ENCODE measurements at places on chromosomes 11 and 22.

DNA sequence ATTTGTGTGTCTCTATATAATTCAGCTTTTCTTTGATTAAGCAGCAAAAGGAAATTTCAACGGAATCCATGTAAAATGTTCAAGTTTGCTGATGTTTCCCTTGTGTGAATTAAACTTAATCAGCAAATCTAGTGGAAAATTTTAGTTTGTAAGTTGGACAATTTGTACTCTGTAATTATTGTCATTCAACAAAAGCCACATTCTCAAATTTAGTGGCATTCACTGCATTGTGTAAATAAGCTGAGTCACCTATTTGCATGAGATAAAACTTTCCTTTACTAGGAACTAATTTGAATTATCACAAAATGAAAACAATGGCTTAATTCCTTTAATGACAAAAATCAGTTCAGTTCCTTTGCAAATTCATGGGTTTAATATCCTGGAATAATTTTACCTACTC, 784.2 kb upstream of the CCDC179 start:
- no peak for DNase-seq

DNA sequence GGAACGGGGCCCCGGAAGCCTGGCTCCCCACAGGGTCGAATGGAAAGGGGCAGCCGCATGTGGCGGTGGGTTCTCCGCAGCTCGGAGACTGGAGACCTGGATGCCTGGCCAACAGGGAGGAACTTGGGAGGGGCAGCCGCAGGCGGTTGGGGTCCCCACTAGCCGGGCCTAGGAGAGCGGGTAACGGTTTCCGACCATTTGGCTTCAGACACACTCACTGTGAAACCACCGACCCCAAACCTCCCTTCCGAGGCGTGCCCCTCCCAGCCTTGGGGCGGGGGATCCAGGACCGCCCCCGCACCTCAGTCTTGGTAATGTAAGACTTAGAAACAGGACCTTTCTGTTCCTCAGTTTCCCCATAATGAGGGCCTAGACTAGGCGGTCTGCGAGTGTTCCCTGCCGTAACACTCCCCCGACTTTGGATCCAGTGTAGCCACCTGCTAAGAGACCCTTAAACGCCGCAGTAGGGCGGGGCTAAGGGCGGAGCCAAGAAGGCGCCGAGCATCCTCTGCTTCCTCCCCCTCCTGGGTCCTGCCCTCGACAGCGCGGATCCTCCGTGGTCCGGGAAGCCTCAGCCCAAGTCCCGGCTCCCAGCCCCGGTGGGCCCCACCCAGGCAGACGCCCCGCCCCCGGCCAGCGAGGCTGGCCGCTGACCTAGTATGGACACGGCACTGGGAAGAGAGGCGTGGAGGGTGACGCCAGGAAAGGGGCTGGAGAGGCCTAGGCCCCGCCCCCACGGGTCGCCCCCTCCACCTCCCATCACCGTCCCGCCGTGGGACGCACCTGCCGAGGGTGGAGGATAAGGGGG, 1.8 kb upstream of the RASGRP2 start:
- DNase-seq: no peak

GRCh38 chr22:47308886-47309285, 546.4 kb downstream of the TBC1D22A start:
- DNase-seq: no peak

DNA sequence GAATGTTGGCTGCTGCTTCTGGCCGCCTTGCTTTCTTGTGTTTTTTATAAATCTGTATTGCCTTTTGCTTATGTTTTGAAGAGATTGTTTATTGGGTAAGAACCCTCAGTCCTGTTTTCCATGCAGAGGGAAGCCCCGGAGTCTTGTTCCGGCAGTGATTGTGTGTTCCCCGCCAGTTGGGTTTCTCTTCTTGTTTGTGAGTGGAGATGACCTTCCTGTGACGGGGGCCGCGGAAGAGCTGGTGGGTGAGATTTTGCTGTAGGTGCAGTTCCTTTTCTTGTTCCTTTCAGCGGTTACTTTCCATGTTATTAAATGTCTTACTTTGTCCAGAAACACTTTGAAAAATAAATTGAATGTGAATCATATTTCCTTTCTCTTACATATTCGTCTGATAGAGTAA, 8.3 kb downstream of the TBC1D22A start:
- no peak for DNase-seq

GRCh38 chr11:20000351-20001134, 159.7 kb downstream of the DBX1 start:
- DNase-seq: no peak

- no peak for DNase-seq
These were observed 6.1 kb upstream of the ASCL2 start for GRCh38 chr11:2276280-2277007.

DNA sequence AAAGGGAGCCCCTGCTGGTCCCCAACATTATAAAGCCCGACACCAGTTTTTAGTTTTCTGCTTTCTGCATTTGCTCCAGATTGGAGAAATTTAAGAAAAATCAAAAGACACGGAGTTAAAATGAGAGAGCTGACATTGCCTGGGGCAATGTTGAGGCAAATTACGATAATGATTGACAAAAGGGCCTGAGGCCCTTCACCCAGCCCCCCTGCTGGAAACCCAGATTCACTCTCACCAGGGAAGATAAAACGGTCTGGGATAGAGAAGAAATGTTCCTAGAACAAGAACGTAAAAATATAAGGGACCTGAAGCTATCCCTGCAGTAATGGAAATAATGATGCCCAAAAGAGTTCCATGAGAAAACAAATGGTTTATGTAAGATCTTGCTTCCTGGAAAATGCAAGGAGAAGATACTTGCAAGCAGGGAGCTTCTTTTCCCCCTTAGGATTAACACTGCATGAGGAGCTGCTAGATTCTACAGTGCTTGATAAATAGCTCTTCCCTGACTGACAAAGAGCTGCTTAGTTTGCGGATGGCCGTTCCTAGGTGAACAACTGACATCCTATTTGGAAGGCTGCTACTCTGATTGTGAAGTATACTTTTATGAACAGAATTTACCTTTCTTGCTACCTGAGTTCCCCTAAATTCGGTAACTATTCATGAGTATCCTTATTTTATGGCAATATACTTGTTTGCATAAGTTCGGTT, 40.6 kb upstream of the GNAZ start:
- DNase-seq: no peak

DNA sequence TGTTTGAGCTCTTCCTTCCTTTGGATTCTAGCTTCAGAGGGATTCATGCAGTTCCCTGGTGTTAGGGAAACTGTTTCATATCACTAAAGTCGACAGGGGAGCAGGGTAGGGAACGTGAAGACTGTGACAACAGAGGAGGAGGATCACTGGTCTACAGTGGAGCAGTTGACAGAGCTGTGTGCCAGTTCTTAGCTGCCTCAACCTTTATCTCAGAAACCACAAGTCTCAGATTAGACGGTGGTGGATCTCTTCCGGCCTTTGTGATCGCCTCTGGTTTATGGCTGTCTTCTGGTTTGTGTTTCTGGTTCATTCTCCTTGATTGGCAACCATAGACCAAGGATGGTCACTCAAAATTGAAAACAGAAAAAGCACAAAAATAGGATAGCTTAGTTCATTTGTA, 538.9 kb upstream of the API5 start:
- no peak for DNase-seq

- no peak for DNase-seq
These were observed 560.0 kb downstream of the TMEM135 start for GRCh38 chr11:87597725-87598124.

DNA sequence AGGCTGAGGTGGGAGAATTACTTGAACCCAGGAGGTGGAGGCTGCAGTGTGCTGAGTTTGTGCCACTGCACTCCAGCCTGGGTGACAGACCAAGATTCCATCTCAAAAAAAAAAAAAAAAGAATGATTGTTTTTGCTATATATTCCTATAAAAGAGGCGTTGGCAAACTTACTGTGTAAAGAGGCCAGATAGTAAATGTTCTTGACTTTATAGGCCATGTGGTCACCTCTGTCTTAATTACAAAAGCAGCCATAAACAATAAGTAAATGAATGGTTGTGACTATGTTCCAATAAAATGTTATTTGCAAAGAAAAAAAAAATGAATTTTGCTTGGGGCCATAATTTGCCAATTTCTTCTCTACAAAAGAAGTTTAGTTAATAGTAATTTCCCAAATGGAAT, 12.3 kb downstream of the ATM start:
- DNase-seq: no peak

DNA sequence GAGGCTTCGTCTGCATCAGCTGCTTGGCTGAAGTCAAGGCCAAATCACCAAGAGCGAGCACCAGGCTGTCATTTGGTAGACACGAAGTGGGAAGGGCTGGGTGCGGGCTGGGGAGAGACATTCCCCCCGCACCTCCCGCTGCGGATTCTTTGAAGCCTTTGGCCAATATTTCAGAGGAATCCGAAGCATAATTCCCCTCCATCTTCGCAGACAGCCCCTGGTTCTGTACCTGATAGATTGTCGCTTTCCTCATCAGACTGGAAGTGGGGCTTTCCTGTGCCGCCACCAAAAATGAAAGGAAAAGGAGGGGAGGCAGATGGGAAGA, 15.3 kb downstream of the BLID start:
- no peak for DNase-seq

DNA sequence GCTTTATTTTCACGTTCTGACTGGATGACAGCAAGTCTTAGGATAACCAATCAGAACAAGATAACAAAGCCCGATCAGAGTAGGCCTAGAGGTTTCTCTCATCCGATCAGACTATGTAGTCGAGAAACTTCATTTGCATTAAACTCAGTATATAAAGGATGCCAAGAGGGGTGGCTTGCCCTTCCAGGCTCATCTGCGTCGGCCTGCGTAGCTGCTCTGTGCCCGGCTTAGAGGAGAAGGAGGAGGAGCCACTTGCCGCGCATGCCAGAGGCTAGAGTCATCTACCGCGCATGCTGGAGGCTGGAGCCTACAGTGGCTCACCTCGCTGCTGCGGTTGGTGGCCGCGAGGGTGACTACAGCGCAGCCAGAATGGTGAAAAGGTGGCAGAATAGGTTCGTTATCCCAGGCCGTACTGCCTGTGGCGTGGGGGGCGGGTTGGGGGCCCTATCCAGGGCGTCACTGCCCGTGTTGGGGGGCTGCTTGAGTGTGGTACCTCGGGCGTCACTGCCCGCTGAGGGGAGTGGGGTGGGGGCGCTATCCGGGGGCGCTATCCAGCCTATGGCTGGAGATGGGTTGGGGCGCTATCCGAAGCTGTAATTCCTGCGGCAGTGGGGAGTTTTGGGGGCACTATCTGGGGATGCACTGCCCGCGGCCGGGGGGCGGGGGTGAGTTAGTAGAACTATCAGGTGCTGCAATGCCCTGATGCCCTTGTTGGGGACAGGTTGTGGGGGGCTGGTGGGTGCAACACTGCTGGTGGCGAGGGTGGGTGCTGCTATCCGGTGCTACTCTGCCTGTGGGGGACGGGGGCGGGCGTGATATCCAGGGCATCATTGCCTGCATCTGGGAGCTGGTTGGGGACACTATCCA, at the start of gene RFPL2:
Gene RFPL2 (minus strand): TSS at position 218 of the 867 bp plus-strand sequence. CDS start 2,622 bp downstream, outside the sequence.
- peak; percentile 25 for DNase-seq

- DNase-seq: peak; percentile 45
These were observed 74.8 kb upstream of the SLC22A12 start for GRCh38 chr11:64516226-64516625.

DNA sequence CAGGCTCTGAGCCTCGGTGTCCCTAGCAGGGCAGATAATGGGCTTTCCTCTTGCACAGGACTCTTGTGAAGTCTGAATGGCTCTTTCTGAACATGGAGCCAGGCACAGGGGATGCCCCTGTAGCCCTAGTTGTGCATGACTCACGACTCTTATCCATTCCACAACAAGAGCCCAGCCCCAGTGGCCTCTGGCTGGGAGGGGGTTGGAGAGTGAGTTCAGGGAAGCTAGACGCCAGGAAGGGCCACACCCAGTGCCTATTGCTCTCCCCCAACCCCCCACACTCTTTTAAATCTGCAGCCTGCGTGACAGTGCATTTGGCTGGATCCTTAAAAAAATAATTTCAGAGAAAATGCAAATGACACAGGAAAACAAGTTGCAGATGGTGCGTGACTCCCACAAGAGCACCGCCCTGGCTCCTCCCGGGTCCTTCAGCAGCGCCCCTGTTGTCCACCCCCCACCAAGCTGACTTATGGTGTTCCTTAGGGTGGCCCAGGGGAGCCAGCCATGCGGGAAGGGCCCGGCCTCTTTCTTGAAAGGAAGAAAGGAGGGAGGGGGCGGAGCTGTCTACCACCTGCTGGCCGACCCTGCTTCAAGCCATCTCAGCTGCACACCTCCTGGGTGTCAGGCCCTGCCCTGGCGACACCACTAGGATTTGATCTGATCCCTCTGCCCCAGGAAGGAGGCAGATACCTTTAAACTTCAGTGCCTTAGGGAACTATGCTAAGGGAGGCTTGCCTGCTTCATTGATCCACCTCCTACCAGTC, 74.7 kb downstream of the MN1 start:
- no peak for DNase-seq

DNA sequence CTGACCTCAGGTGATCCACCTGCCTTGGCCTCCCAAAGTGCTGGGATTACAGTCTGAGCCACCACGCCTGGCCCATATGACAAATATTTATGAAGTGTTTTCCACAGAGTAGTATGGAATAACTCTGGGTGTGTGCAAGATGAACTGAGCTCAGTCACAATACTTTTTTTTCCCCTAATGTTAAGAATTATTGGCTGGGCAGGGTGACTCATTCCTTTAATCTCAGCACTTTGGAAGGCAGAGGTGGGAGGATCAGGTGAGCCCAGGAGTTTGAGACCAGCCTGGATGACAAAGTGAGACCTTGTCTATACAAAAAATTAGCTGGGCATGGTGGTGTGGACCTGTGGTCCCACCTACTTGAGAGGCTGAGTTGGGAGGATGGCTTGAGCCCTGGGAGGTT, 6.4 kb downstream of the PTPRJ start:
- DNase-seq: no peak

GRCh38 chr11:67593565-67593905, 9.9 kb downstream of the GSTP1 start:
- DNase-seq: no peak

GRCh38 chr11:12235553-12235946, 125.2 kb downstream of the MICAL2 start:
- DNase-seq: no peak

GRCh38 chr22:45952151-45952550, 24.8 kb downstream of the WNT7B start:
- DNase-seq: no peak

GRCh38 chr11:47941907-47942558, 38.3 kb upstream of the PTPRJ start:
- DNase-seq: peak; percentile 43

DNA sequence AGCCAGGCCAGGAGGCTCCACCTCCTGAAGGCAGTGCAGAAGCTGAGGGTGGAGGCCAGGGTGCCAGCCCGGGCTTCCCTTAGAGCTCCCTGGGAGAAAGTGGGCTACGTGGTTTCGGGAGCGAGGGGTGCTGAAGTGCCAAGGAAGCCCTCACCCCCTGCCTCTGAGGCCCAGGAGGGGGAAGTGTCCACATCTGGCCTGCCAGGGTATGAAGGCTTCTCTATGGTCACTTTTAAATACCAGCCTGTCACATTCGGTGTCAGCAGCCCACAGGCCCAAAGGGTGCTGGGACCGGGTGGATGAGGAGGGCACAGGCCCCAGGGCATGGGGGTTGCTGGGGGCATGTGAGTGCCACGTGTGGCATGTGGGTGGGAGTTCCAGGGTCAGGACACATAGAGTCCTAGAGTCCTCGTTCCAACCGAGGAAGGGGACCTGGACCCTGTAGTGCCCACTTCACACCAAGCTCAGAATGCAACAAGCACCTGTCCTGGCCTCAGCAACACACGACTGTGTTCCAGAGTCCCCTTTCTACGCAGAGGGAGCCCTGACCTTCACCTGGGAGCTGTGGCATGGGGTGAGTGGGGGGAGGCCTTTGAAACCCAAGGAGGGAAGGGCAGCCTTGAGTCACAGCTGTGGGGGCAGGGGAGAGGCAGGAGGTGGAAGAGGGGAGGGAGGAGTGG, 1.7 kb downstream of the SHISA8 start:
- DNase-seq: no peak
